NCI-H1694 treated with DMSO at 0.1 percent for 48 hours (cell line): ENCODE measurements at places on chromosomes 3 and 15.
A peak's percentile ranks its signal among the peaks of the same experiment; 100 is the strongest.

- DNase-seq, result no peak
Measured at GRCh38 chr3:55337641-55338180, 149.4 kb downstream of the WNT5A start.

DNA sequence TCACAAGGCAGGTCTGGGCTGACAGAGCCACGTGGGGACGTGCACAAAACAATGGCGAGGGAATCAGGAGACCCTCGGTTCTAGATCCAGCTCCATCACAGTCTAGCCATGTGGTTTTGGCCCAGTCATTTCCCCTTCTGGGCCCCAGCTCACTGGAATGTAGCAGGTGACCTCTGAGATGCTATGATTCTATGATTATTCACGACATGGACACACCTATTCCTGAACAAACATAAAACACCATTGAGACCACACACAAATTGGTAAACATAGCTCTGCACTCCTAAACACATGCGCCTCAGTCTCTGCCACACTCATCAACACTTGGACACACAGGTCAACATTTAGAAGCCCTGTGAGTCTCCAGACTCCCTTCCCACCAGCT is 9.0 kb downstream of the IGDCC4 start:
- DNase-seq, result no peak

DNA sequence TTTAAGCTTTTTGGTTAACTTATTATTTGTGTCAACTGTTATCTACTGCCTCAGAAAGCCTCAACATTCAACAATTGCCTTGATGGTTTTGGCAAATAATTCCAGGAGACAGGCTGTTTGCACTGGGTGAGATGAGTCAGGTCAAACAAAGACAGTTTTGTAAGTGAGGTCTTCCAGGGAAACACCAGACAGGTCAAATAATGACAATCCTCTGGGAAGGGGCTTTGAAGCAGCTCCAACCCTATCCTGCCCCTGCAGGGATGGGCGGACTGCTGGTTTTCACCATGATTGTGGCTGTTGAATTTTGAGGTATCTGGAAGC is 79.4 kb upstream of the PRR23E start:
- no peak for DNase-seq

GRCh38 chr3:108127301-108127988 is 36.6 kb upstream of the CD47 start:
- DNase-seq, result no peak

- no peak for DNase-seq
Measured at GRCh38 chr3:13157986-13158385, 84.8 kb upstream of the IQSEC1 start.

DNA sequence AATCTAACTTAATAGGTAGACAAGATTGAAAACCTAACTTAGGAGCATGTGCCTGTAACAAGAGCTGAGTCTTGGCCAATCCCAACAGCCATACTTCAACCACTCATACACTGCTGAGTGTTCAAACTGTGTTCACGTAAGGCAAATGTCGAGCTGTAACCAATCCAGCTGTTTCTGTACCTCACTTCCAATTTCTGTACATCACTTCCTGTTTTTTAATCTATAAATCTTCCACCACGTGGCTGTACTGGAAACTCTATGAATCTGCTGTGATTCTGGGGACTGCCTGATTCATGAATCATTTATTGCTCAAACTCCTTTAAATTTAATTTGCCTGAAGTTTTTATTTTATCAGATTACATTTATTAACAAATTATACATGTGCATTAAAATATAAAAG is 44.6 kb upstream of the NEDD4 start:
- no peak for DNase-seq

DNA sequence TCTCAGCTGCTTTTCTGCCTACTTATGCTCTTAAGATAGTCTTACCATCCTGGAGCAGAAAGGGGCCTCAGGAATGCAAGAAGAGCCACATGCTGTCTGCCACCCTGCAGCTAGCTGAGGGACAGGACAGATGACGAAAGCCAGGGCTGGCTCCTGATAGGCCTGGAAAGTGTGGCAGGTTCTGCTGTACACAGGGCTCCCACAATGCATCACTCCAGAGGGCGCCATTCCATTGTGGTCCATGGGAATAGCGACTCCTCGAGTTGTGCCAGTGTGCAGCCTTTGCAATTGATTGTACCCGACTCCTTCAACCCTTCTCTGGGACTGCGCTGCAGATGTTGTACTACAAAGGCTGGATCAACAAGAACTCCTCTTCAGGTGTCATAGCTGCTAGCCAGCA is 11.2 kb downstream of the ACAN start:
- DNase-seq, result no peak

DNA sequence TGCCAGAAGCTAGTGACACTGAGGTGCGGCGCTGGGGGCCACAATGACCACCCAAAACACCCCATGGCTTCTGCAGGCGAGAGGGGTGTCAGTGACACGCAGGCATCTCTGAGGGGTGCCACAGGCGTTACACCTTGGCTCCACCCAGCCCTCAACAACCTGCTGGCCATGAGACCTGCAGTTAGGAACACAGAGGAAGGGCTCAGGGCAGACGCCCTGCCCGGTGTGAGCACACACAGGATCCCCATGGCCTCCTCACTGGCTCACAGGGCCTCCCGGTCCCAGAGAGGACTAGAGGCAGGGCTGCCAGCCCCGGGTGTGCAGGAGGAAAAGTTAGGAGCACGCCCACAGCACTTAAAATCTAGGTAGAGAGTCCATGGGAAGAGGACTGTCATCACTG is 35.1 kb downstream of the CYFIP1 start:
- DNase-seq, result no peak

DNA sequence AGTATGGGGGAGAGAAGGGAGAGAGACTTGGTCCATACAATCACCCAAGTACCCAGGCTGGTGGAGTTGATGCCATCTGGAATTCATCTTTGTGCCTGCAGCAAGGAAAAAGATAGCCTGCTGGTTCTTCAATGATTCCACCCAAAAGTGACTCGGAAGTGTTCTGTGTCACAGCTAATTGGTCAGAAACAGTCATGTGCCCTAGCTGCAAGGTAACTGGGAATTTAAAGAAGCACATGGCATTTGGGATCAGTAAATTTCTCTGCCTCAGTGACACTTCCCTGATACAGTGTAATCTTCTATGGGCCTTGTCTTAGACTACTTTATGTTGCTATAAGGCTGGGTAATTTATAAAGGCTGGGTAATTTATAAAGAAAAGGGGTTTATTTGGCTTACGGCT is 17.5 kb downstream of the TLNRD1 start:
- no peak for DNase-seq

GRCh38 chr3:197908957-197909701 is 40.9 kb upstream of the RPL35A start:
- DNase-seq, result no peak

- DNase-seq, result peak; percentile 39
Measured at GRCh38 chr3:149717391-149718056, 34.8 kb downstream of the COMMD2 start.

DNA sequence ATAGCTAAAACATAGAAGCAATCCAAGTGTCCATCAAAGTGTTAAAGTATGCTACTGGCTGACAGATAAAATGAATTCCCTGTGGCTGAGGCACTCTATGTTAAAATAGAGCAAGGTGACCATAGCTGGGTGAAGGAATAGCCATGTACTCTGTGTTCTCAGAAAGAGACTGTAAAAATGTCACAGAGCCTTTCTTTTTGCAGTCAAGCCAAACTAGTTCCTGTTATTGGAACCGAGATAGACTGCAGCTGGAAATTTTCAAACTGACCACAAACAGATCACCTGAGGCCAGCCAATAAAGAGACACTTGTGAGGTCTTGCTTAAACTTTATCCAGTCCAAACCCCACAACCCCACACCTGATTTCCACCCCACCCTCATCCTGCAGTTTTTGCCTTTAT is 422.8 kb upstream of the NAALADL2 start:
- DNase-seq, result no peak

DNA sequence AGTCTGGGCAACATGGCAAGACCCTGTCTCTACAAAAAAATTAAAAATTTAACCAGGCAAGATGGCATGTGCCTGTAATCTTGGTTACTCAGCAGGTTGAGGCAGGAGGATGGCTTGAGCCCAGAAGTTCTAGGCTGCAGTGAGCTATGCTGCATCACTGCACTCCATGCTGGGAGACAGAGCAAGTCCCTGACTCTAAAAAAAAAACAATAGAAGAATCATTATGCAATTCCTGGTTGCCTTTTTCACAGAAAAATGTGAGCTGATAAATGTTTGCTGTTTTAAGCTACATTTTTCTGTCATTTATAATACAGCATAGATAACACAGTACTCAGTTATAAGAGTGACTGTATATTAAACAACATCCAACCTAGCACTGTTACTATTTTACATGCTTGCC is 148.8 kb downstream of the SCAPER start:
- DNase-seq, result no peak

- DNase-seq, result no peak
Measured at GRCh38 chr3:149621218-149622005, 36.4 kb downstream of the WWTR1 start.

GRCh38 chr3:197420115-197420514 is 121.7 kb upstream of the DLG1 start:
- no peak for DNase-seq

DNA sequence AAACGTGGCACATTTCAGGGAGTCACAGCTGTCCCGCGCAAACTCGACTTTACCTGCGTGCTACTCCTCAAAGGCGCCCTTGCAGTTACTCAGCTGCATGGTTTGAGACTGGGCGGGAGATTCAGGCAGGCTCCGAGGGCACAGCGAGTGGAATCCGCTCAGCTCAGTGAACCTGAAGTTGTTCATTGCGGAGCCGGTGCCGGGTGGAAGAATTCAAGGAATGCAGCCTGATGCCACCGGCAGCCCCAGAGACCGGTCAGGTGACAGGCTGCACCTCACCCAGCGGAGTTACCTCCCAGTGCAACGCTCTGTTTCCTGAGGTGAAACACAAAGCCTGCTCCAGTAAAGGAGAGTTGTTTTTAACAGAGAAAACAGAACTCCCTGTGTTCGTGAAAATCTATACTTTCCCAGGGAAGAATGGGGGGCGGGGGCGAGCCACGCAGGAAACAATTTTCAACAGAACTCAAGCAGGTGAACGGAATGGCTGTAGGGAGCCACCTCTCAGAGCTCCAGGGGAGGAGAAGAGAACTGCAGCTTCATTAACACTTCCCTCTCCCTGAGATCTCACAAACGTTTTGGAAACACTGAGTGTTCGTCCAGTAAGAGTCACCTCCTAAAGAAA is 3.8 kb downstream of the VEPH1 start:
- no peak for DNase-seq

DNA sequence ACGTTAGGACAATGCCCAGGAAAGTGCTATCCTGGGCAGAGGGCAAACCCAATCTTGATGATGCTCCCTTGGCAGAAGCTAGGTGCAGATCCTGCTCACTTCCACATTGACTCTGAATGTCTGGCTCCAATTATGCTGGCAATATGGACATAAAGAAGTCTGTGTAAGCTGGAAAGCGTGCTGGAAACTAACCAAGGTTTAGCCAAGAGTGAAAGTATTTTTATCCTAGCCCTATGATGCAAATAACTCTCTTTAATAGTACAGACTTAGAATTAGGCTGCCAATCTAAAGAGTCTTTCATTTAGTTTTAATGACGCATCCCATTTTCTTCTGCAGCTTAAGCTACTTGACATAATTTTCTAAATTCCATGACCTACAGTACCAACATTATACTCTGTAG is 571.8 kb downstream of the TUSC7 start:
- no peak for DNase-seq

DNA sequence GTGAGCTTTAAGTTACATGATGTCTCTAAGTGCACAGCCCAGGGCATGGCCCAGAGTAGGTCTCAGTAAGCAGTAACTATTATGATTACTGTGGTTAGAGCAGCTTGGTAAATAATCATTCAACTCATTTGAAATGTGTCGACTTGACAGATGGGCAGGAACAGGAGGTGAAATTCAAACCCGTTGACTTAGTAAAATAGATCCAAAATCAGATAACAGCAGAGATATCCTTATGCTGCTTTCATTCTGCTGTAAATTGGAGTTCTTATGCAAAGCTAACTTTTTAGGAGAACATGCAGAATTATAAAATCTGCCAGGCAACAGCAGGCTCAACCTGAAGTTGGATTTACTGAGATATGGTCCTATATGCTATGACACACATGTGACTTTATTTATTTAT is 118.7 kb upstream of the KLHL25 start:
- peak; percentile 78 for DNase-seq

DNA sequence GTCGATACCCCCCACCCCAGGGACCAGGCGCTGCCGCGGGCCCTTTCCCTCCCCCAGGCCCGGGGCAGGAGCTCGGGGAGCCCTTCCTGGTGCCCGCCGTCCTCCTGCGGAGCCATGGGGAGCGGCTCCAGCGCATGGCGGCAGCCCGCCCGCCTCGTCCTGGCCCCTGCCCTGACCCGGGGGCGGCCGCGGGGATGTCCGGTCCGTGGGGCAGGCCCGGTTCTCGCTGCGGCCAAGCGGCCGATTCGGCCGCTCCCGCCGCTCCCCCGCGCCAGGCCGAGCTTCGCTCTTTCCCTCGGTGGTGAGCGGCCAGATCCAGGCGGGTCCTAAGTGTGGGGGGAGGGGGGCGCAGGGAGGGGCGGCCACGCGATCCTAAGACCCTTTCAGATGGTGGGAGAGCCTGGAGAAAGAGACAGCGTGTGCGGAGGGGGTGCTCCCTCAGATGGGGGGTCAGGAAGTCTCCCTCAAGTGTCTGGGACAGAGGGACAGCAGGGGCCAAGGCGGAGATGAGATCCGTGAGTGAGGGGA is 1.3 kb downstream of the NEIL1 start:
- no peak for DNase-seq

- no peak for DNase-seq
Measured at GRCh38 chr3:45776611-45777010, 19.7 kb downstream of the SLC6A20 start.

DNA sequence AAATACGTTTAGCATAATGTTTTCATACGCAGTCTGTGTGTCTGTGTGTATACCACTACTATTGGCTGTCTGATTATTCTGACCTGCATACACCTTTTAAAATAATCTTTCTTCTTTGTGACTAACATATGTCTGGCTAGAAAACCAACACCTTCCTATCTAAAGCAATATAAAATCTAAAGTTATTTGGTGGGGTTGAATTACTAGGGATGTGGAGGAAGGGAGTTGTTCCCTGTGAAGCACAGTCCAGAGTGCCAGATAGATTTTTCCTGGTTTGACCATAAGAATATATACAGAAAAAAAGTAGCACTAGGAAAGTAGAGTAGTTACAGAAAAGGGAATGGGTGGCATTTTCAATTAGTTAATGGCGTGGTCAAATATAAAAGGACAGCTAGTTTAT is 918.8 kb downstream of the NAALADL2 start:
- no peak for DNase-seq

- no peak for DNase-seq
Measured at GRCh38 chr15:57031605-57032004, 113.2 kb downstream of the TCF12 start.

GRCh38 chr3:8712045-8712907 is 21.3 kb upstream of the CAV3 start:
- peak; percentile 11 for DNase-seq

GRCh38 chr15:90095521-90095959 is 6.7 kb downstream of the IDH2 start:
- DNase-seq, result no peak

- no peak for DNase-seq
Measured at GRCh38 chr3:171543759-171544300, 83.6 kb upstream of the TNIK start.

GRCh38 chr15:78800189-78800588 is 11.1 kb downstream of the ADAMTS7 start:
- DNase-seq, result no peak

- no peak for DNase-seq
Measured at GRCh38 chr3:98961161-98962155, 60.0 kb upstream of the DCBLD2 start.
